Transverse colon (tissue), 4 donors: ENCODE measurements at places on chromosomes 7 and 10.

DNA sequence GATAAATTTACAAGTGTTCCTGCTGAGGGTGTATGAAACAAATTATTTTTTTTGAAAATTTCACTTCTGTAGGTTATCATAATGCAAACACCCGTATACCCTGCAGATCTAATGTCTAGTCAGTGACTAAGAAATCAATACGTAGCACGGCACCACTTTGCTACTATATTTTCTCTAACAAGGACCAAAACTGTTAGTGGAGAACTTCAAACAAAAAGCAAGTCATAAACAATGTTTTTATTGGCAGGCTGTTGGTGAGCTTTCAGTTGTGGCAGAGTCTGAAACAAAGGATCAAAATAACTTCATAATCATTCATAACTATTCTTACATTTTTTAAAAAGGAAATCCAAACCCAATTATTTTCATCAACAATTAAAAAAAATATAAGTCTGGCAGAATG is 11.8 kb downstream of the SEM1 start:
- no peaks in the 10 kb centered on the region for H3K27me3 ChIP-seq
- no peaks in the 10 kb centered on the region for H3K4me1 ChIP-seq
- H3K27ac ChIP-seq: no peak overlapping the region
- H3K36me3 ChIP-seq: no peaks in the 10 kb centered on the region

GRCh38 chr7:104967595-104967994 is 46.4 kb upstream of the KMT2E start:
- DNase-seq: no peak
- H3K4me1 ChIP-seq: peaks cover 21% of the 10 kb centered on the region
- H3K36me3 ChIP-seq: no peaks in the 10 kb centered on the region
- H3K27ac ChIP-seq: peak overlapping the region; percentile 6

DNA sequence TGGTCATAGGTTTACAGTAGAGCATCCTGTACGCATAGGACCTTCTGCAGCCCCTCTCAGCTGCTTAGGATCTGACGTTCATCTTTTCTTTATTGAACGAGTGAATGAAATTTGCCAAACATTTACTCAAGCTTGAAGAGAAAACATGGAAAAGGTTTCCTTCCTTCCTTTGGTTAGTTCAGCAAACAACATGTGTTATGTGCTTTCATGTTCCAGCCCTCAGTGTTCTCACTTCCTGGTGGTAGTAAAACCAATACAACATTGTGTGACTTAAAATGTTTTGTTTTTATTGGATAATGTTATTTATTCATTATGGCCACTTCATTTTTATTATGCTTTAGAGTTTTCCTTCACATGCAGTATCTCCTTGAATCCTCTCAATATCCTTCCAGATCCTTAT is 1.4 kb upstream of the CDCA7L start:
- H3K27ac ChIP-seq: peak overlapping the region; percentile 24
- no peaks in the 10 kb centered on the region for H3K27me3 ChIP-seq
- no peak for DNase-seq
- no peaks in the 10 kb centered on the region for H3K36me3 ChIP-seq
- H3K4me3 ChIP-seq: no peak overlapping the region

DNA sequence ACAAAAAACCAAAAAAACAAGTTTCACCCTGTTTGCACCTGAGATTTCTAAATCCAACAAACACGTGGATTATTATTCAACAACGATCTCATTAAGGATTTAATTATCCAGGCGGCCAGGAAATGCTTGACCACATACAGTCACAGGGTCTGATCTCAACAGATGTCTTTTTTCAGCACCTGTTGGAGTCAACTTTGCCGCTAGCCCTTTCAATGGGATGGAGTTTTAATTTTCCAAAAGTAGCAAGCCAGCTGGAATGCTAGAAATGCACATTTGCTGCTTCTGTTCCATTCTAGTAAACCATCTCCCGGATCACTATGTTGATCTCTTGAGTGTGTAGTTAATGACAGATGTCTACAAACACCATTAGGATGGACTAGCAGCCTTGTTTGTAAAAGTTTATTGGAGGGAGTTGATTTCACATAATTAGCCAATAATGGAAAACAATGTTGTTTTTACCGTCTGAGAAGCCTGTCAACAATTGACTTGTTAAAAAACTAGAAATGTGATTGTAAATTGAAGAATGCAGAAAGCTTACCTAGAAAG is 64.2 kb upstream of the DKK1 start:
- no peaks in the 10 kb centered on the region for H3K27me3 ChIP-seq
- H3K27ac ChIP-seq: no peak overlapping the region
- no peaks in the 10 kb centered on the region for H3K36me3 ChIP-seq
- no peak overlapping the region for H3K4me3 ChIP-seq
- H3K4me1 ChIP-seq: peaks cover 7% of the 10 kb centered on the region

- H3K4me1 ChIP-seq: no peaks in the 10 kb centered on the region
- H3K4me3 ChIP-seq: no peak overlapping the region
- H3K27me3 ChIP-seq: no peaks in the 10 kb centered on the region
- no peak overlapping the region for H3K27ac ChIP-seq
Observed at GRCh38 chr10:8211631-8212030, 157.1 kb downstream of the GATA3 start.

GRCh38 chr7:81031243-81031642 is 112.4 kb upstream of the SEMA3C start:
- H3K36me3 ChIP-seq: no peaks in the 10 kb centered on the region
- no peak overlapping the region for H3K4me3 ChIP-seq
- peaks cover 6% of the 10 kb centered on the region for H3K4me1 ChIP-seq
- DNase-seq: no peak
- H3K27me3 ChIP-seq: no peaks in the 10 kb centered on the region
- H3K27ac ChIP-seq: no peak overlapping the region

DNA sequence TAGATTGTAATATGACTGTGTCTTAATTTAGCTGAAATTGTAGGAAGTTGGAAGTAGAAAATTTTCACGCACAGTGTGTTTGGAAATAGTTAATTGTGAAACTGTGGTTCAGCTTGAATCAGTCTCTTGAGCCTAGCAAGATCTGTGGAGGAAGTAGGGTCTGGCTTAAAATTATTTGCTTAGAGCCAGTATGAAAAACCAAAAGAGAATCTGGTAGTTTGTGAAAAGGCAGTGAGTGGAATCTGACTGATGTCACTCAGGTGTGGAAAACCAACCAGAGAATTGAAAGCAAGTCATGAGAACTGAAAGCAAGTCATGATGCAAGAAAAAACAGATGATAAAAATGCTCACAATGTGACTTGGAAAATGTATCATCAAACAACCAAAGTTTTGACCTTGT is 11.5 kb downstream of the LIPJ start:
- no peaks in the 10 kb centered on the region for H3K4me1 ChIP-seq
- no peak for DNase-seq
- H3K4me3 ChIP-seq: no peak overlapping the region
- no peak overlapping the region for H3K27ac ChIP-seq
- H3K36me3 ChIP-seq: no peaks in the 10 kb centered on the region

DNA sequence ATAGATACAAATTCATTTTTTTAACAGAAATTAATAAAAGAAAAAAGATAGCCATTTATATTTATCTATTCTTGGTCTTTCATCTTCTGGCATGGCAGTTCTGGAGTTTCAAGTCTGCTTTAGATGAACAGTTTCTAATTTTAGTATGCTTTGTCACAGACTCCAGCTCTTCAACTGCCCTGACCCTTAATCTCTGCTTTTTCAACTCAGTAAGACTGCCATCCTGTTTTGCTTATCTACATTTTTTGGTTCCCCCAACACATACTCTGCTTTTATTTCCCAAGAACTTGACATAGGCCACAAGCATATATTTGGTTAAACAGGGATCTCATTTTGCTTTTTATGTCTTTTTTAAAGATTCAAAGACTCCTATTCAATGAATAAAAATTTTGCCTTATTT is 309.3 kb upstream of the KCND2 start:
- H3K27ac ChIP-seq: no peak overlapping the region
- no peaks in the 10 kb centered on the region for H3K36me3 ChIP-seq
- H3K4me1 ChIP-seq: no peaks in the 10 kb centered on the region
- no peaks in the 10 kb centered on the region for H3K27me3 ChIP-seq
- no peak overlapping the region for H3K4me3 ChIP-seq

GRCh38 chr7:5594616-5595544 is 171.2 kb upstream of the TNRC18 start:
- peaks cover 19% of the 10 kb centered on the region for H3K4me1 ChIP-seq
- peak overlapping the region; percentile 34 for H3K4me3 ChIP-seq
- H3K27ac ChIP-seq: peak overlapping the region; percentile 68
- H3K36me3 ChIP-seq: no peaks in the 10 kb centered on the region

- no peak overlapping the region for H3K4me3 ChIP-seq
- no peaks in the 10 kb centered on the region for H3K36me3 ChIP-seq
- DNase-seq: no peak
- H3K27ac ChIP-seq: peak overlapping the region; percentile 99
- peaks cover 19% of the 10 kb centered on the region for H3K4me1 ChIP-seq
- no peaks in the 10 kb centered on the region for H3K27me3 ChIP-seq
Observed at GRCh38 chr7:143393267-143394041, 12.3 kb downstream of the ZYX start.

- H3K4me3 ChIP-seq: no peak overlapping the region
- H3K4me1 ChIP-seq: peaks cover 2% of the 10 kb centered on the region
- H3K27me3 ChIP-seq: peaks cover 29% of the 10 kb centered on the region
- no peak overlapping the region for H3K27ac ChIP-seq
Observed at GRCh38 chr7:50300336-50300735, 4.2 kb upstream of the IKZF1 start.

GRCh38 chr7:39127058-39127457 is 149.3 kb downstream of the POU6F2 start:
- H3K27me3 ChIP-seq: no peaks in the 10 kb centered on the region
- H3K4me3 ChIP-seq: no peak overlapping the region
- DNase-seq: no peak
- no peak overlapping the region for H3K27ac ChIP-seq

DNA sequence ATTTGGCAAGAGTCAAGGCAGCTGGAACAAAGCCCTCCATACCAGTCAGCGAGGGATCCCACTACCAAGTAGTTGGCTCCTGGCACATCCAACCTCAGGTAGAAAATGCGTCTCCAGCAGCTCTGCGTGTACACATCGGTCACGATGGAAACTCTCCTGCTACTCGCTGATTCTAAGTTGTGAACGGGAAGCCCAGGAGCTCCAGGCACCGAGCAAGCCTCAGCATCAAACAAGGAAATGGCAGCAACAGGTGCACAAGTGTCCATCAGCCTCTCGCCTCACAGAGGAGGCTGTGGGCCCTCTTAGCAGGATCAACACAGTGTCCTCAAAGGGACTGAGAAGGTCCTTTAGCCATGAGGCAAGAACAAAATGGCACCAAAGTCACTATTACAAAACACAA is 127.0 kb downstream of the TCERG1L start:
- H3K27ac ChIP-seq: no peak overlapping the region
- no peaks in the 10 kb centered on the region for H3K27me3 ChIP-seq
- no peaks in the 10 kb centered on the region for H3K4me1 ChIP-seq
- no peak overlapping the region for H3K4me3 ChIP-seq
- no peaks in the 10 kb centered on the region for H3K36me3 ChIP-seq

- H3K27ac ChIP-seq: no peak overlapping the region
- H3K4me1 ChIP-seq: no peaks in the 10 kb centered on the region
- H3K4me3 ChIP-seq: no peak overlapping the region
Observed at GRCh38 chr10:31073996-31074721, 42.5 kb upstream of the ZNF438 start.

DNA sequence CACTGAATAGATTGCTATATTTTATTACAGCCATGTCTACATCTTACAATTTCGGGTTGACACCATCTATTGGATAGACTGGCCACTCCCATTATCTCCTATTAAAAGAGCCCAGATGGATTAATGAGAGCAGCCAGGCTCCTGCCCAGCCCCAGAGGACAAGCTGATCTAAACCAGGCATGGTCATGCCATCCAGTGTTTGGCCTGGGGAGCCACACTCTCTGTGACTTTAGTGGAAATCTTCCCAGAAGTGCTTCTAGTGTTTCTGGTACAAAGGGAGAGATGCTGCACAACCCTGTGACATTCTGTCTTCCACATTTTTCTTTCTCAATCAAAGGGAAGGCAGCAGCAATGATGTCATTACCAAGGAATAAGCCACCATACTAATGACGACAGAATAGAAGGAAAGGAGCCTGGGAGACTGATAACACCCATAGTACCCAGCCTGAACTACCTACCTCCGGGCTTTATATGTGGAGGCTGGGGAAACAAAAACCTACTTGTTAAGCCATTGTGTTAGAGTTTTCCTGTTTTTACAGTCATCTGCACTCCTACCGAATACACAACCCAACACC is 5.0 kb downstream of the NEBL start:
- no peak overlapping the region for H3K4me3 ChIP-seq
- no peak for DNase-seq
- H3K27ac ChIP-seq: no peak overlapping the region
- no peaks in the 10 kb centered on the region for H3K4me1 ChIP-seq

DNA sequence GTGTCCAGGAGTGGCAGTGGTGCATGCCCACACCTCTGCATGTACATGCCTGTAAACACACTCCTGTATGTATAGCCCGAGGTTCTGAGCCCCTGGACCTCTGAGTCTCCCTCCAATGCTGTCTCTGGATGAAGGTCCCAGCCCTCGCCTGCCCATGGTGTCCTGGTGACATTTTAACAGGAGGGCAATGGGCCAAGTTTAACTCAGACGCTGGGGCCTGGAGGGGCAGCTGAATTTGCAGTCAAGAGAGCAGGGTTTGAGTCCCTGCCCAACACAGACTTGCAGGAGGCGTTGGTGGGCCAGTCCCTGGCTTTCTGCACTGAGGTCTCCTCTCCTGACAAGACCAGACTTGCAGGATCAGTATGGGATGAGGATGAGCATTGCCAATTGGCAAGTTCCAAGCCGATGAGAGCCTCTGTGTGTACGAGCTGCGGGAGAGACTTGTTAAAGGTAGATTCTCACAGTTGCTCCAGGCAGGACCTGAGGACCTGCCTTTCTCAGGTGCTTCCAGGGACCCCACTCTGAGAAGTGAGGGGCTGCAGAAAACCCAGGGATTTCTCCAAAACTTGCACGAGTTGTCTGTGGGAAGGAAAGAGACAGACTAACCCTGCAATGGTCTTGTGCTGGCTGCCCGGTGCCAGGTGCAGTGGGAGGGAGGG is 141.9 kb downstream of the ELFN1 start:
- no peak overlapping the region for H3K27ac ChIP-seq
- H3K4me3 ChIP-seq: no peak overlapping the region
- DNase-seq: no peak

GRCh38 chr10:3179174-3179573 is 6.6 kb upstream of the PITRM1 start:
- no peak for DNase-seq
- H3K36me3 ChIP-seq: no peaks in the 10 kb centered on the region
- H3K4me3 ChIP-seq: no peak overlapping the region
- no peak overlapping the region for H3K27ac ChIP-seq
- no peaks in the 10 kb centered on the region for H3K27me3 ChIP-seq

DNA sequence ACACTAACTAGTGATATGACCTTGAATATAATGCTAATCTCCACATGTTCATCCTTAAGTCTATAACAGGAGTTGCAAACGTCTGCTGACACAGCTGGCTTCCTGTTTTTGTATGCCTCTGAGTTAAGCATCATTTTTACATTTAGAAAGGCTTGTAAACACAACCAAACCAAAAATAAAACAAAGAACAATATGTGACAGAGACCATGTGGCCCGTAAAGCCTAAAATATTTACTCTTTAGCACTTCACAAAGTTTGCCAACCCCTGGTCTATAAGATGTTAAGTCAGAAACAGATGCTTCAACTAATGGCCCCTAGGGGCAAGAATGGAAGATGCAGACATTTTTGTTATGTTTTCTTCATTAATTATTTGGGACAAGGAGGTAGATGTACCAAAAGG is 109.3 kb downstream of the CPEB3 start:
- DNase-seq: no peak
- H3K4me3 ChIP-seq: no peak overlapping the region
- H3K27ac ChIP-seq: no peak overlapping the region
